Stimulated activated CD4-positive, alpha-beta T cell treated with anti-CD3 and anti-CD28 coated beads, Interleukin-15, amount 100 ng/mL, for 48 hours (primary cell): ENCODE measurements at places on chromosomes 4 and X.

DNA sequence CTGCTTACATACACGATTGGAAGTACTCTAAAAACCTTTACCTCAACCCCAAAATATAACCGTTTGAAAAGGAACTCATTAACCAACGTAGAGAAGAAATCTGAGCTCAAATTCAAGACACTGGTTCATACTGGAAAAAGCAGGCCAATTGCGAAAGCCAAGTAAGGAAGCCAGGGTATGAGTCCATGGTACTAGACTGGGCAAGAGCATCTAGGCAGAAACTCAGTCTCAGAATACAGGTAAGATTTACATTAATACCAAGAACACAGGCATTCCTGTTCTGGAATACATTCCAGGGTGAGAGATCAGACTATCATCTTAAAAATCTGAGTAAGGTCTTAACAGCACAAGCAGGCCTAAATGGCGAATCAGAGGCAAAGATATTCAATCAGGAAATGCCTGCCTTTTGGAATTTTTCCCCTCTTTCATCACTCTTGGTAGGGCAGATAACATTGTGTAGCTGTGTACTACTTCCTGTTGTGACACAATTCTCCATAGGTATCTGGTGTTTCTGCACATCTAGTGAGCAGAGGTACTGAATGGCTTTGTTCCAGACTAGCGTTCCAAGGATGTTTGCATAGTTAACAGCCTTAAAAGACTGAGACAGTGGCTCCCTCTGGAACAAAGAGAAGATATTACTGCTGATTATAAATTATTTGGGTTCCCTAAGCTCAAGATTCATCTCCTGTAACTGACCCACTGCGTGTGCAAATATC, 311.3 kb downstream of the PCDH19 start:
- DNase-seq, result no peak

- DNase-seq, result no peak
These were observed 252.8 kb downstream of the NAP1L3 start for GRCh38 chrX:93420525-93421082.

GRCh38 chr4:88706574-88706973, 8.9 kb upstream of the NAP1L5 start:
- DNase-seq, result no peak

GRCh38 chrX:103329991-103330390, at the start of gene TCEAL7:
Gene TCEAL7 (plus strand): TSS chrX:103330239. CDS start chrX:103331404, 1,165 bp downstream.
- DNase-seq, result no peak

DNA sequence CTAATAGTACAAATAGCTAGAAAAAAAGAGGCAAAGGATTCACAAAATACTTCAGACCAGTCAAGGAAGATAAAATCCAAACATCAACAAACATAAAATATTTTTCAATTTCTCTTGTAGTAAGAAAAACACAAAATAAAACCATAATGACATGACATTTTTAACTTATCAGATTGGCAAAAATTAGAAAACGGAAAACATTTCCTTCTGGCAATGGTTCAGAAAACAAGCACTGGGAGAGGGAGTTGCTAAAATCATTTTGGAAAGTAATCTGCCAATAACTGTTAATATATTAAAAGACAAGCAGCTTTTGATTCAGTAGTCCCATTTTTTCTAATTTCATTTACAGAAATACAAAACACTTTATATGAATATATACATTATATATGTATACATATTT, 26.1 kb downstream of the TKTL2 start:
- no peak for DNase-seq

DNA sequence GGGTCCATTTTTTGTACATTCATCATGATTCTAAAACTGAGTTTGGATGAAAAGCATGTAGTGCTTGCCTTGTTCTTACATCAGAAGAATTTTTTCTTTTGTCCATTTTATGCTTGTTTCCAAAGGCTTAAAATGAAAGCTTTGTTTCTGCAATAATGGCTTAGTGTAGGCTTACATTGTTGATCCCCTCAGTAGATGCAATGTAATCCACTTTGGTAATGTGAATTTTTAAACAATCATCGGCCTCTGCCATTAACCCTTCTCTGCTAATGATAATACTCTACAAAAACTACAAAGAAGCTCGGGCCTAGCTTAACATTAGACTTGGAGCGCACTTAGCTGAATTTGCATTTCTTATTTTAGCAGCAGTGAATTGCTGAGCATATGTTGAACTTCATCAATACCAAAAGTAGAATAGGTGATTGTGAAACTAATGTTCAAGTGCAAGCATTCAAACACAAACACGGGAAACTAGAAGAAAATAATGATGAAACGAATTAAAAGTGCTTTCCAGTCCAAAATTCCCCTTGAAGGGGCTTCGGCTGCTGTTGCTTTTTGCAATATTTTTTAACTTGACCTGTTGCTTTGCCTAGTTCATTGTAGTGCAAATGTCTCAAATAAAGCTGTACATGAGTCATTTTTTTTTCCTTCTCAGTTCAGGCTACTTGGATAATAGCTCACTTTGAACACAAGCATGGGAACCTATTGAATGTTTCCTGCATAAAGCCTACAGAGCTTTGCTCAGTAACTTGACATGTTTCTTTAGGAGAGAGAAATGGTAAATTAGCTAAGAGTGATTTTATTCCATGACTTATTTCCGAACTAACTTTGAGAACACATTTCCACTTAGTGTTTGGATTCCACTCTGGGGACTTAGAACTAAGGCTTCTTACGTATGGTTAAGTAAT, 66.5 kb downstream of the SLIT2 start:
- DNase-seq, result no peak

DNA sequence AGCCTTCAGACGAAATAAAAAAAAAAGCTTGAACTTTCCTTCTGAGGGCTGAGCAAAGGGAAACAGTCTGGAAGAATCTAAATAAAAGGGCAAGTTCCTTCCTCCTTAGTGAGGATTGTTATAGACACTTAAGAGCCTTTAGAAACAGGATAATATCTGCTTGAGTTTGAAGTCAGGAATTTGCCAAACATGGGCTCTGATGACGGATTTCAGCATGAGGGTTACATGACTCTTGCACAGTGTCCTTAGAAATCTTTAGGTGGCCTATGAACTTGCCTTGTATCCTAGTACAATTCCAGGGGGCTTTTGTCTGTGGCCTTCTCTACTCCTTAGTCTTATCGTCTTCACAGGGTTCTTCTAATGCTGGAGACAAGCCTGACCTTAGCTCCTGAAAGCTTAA, 94.1 kb downstream of the RLIM start:
- no peak for DNase-seq

GRCh38 chrX:72245461-72246089, 6.7 kb upstream of the ERCC6L start:
- DNase-seq, result no peak

DNA sequence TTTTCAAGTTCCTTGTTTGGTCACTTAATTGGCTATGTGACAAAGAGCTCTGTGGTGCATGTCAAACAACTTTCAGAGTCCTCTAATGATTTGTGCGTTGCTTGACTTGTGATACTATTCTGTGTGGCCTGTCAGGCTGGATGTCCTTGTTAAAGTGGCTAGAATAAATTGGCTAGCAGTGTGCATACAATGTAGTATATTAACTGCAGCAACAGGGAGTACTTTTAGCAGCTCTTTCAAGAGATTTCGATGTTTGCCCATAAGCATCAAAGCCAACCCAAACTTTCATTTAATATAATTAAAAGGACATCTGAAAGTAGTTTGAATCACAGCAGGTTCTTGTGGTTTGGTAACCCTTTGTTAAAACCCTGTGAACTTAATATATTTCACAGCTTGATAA, 718.9 kb downstream of the ADGRL3 start:
- DNase-seq, result no peak

- DNase-seq, result no peak
These were observed 44.4 kb downstream of the FIP1L1 start for GRCh38 chr4:53421791-53422190.

DNA sequence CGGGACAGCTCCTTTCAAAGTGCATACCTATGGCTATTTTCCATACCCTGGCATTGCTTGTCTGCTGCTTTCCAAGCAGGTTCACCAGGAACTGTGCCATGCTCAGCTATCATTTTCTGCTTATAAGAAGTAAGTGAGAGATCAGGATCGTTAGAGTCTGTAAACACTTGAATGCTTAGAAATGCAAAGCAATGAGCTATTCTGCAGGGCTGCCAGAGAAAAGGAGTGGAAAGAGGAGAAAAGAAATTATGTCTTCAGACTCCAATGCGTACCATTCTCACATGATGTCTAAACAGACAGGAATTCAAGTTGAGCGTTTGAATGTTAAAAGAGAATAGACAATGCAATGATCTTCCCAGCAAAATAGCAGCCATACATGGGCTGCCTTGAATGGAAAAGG, 245.5 kb upstream of the SLC7A11 start:
- DNase-seq, result no peak

GRCh38 chr4:15349531-15349935, 78.3 kb upstream of the C1QTNF7 start:
- DNase-seq, result no peak

GRCh38 chrX:2397229-2398063, 103.3 kb downstream of the DHRSX start:
- DNase-seq, result no peak

GRCh38 chr4:20044502-20044911, 207.2 kb upstream of the SLIT2 start:
- DNase-seq, result no peak

- DNase-seq, result no peak
These were observed 81.1 kb downstream of the MBNL3 start for GRCh38 chrX:132407691-132408090.

DNA sequence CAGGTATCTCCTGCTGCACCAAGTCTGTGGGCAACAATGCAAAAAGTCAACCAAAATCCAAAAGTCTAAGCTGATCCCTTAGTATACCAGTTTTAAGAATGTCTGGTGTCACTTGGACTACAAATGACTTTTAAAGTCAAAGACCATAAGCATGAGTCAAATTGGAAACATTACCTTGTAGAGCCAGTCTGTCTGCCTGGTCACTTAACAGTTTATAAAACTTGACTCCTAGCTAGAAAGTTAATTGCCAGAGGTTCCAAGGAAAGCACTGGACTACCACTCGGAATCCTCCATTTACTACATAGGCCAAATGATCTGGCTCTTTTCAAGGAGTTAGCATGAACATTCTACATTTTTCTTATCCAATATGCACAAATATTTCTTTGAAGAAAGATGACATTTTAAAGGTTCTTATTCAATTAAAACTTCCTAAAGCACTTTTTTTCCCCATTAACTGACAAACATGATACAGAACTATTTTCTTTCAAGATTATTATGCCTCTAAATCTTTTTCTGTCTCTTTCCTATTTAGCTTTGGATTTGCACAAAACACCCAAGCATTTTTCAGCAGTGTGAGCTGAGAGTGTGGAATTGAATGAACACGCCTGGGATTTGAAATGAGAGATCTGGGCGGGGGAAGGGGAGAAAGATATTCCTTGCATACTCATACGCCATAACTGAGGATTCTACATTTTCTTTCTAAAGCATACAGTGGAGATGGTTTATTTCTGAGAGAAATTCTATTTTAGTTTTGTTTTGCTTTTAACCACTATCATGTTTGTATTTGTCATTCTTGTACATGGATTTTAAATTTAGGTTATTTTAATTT, 188.4 kb downstream of the SHROOM3 start:
- no peak for DNase-seq

- DNase-seq, result no peak
These were observed 109.8 kb downstream of the SORBS2 start for GRCh38 chr4:185702147-185702663.

DNA sequence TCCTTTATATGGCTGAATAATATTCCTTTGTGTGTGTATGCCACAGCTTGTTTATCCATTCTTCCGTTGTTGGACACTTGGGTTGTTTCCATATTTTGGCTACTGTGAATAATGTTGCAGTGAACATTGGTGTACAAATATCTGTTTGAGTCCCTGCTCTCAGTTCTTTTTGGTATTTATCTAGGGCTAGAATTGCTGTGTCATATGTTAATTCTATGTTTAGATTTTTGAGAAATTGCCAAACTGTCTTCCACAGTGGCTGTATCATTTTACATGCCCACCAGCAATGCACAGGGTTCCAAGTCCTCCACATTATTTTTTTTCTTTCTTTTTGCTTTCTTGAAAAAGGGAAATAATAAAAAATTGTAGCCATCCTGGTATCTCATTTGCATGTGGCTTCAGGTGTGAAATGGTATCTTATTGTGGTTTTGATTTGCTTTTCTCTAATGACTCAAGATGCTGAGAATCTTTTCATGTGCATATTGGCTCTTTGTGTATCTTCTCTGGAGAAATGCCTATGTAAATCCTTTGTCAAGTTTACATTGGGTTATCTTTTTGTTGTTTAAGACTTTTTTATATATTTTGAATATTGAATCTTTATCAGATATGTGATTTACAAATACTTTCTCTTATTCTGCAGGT, 129.7 kb downstream of the RAPGEF2 start:
- no peak for DNase-seq

DNA sequence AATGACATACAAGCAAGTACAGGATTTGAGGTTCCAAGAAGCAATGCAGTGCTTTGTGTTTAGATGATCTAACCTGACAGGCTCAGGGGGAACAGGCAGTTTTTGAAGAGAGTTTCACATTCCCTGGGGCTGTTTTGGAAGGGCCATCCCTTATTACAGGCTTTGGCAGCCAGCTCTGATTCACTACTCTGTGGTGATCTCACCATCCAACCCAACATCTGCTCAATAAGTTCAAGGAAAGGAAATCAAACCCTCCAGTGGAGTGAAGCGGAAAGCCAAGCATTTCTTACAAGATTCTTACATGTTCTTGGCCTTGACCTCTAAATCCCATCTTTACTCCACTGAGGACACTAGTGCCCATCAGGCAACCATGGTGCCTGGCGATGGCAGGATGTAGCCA, 7.5 kb downstream of the IDS start:
- DNase-seq, result no peak

GRCh38 chr4:20283039-20283438, 31.3 kb downstream of the SLIT2 start:
- DNase-seq, result no peak

- DNase-seq, result no peak
These were observed 108.4 kb downstream of the GUCY2F start for GRCh38 chrX:109373468-109373867.

- DNase-seq, result no peak
These were observed 318.6 kb upstream of the TAPT1 start for GRCh38 chr4:16544869-16545268.

- no peak for DNase-seq
These were observed 27.8 kb upstream of the MSANTD1 start for GRCh38 chr4:3221184-3221494.

GRCh38 chrX:39504227-39504626, 593.5 kb downstream of the BCOR start:
- no peak for DNase-seq

- no peak for DNase-seq
These were observed 831.7 kb upstream of the POU3F4 start for GRCh38 chrX:82676386-82676785.

DNA sequence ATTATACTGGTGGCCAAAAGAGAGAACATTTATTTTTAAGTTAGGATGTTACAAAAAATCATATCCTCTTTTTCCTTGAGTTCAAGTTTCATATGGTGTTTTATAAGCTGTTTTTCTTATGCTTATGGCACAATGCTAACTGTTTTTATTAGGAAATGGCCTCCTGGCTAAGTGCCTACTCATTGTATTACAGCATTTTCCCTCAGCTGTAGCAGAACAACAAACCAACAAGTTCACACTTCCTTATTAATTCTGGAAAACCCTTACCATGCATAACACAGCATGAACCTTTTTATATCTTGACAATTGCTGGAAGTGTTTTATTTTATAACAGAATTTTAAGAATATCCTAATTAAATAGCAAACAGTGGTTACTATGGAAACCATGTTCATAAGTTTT, 165.8 kb downstream of the GASK1B start:
- no peak for DNase-seq
